ENCODE measurements at places on chromosomes 2 and 18.
A peak's percentile ranks its signal among the peaks of the same experiment; 100 is the strongest.

- no peak for DNase-seq
Observed at GRCh38 chr18:49846361-49846662, 33.0 kb upstream of the ACAA2 start.

- peak; percentile 61 for DNase-seq
Observed at GRCh38 chr18:24397131-24397693, 412 bp downstream of the OSBPL1A start.

- no peak for DNase-seq
Observed at GRCh38 chr2:98818164-98818563, 87.2 kb upstream of the MGAT4A start.

- DNase-seq: no peak
Observed at GRCh38 chr2:167181688-167182087, 293.4 kb downstream of the XIRP2 start.

DNA sequence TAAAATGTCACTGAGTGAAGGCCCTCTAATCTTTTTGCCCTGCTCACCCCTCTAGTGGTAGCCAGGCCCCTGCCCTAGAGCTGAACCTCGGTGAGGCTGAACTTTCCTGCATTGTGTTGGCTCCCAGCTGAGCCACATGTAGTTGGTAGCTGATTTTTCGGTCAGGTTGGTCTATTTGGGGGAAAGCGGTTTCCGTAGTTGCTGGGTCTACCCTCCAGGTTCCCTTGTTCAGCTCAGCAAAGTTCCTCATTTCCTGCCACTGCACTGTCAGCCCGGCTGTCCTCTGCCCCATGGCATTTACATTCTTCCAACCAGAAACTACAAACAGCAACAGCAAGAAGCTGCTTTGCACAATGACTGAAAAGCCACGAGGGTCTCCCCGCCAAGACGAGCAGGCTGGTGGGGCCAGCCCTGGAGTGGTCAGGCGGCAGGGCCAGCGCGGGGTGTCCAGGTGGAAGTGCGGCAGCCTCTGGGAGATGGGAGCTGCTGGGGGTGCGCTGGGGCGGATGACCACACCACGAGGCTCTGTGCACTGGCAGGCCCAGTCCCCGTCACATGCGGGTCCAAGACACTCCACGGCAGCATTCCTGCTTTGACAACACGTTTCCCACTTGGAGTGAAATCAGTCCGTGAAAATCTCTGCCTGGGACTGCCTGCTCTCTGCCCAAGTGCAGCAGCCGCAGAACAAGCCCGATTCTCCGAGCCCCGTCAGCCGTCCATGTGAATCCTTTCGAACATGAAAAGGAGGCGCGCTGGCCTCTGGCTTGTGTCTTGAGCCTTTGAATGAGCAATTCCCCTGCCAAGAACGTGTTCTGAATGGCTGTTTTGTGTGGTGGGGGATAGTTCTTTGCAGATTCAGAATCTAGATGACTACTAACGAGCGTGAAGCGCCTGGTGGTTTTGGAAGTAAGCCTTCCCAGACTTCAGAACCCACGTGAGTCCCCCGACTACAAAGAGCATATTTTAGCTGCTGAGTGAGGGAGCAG is 159.4 kb downstream of the ASB1 start:
- DNase-seq: no peak

DNA sequence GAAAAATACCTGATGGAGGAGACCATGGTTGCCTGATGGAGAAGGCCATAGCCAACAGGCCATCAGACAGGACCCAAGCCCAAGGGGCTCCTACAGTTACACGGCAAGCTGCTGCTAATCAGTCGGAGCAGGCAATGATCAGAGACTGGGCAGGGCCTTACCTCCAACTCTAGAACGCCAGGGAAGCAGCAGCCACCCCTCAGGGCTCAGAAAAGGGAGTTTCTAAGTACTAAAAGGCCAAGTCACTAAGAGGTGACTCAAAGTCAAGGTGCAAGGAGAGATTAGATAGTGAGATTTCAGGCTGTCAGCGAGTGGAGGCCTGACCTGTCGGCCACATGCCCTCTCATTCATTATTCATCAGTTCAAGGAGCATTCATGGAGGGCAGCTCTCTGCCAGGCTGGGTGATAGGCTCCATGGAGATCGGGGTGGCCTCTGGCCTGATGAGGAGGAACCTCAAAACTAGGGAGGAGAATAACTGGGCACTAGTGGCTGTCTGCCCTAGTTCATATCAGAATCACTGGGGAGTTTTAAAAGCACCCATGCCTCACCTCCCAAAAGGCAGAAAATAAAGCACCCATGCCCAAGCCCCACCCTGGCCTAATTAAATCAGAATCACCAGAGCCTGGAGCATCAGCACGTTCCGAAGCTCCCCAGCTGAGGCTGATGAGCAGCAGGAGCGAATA is 3.6 kb downstream of the VIL1 start:
- no peak for DNase-seq

DNA sequence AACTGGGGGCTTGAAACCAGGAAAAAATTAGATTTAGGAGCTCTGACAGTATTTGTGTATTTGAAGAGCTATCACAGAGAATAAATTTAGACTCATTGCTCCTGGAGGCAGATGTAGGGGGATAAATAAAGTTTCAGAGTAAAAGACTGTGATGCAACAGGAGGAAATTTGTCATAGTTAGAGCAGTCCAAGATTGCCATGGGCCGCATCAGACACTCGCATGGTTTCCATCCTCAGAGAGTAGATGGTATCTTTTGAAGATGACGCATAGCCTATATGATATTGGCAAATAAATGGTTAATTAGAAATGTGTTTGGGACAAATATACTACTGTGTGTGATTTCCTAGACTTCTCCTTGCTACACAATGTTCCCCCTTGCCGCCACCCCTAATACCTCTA is 170.5 kb downstream of the FTCDNL1 start:
- DNase-seq: no peak

DNA sequence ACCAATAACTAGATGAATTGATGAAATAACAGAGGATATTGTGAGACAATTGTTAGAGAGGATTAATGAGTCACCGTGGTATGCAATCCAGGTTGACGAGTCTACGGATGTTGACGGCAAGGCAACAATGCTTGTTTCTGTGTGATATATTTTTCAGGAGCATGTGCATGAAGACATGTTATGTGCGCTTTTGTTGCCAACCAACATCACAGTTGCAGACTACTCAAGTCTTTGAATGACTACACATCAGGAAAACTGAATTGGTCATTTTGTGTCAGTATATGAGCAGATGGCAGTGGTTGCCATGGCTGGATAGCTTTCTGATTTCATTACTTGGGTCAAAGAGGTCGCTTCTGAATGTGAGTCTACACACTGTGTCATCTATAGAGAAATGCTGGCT is 96.8 kb upstream of the CRACDL start:
- DNase-seq: no peak

DNA sequence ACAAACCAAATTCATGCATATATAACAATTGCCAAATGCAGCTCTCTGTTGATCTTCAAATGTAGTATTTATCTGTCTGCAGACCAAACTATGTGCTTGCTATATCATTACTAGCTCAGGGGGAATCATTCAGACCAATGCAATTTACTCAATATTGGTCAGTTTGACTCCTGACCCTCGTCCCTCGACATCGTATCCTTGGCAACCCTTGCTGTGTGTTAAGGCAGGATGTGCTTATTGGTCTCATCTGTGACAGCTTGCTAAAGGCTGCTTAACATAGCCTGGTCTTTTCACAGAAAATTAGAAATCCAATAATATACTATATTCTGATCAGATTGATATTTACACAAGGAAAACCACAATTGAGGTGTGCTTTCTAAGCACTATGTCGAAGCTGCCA is 747.1 kb downstream of the GALR1 start:
- no peak for DNase-seq

- no peak for DNase-seq
Observed at GRCh38 chr2:130832296-130832940, 4.3 kb upstream of the ARHGEF4 start.

DNA sequence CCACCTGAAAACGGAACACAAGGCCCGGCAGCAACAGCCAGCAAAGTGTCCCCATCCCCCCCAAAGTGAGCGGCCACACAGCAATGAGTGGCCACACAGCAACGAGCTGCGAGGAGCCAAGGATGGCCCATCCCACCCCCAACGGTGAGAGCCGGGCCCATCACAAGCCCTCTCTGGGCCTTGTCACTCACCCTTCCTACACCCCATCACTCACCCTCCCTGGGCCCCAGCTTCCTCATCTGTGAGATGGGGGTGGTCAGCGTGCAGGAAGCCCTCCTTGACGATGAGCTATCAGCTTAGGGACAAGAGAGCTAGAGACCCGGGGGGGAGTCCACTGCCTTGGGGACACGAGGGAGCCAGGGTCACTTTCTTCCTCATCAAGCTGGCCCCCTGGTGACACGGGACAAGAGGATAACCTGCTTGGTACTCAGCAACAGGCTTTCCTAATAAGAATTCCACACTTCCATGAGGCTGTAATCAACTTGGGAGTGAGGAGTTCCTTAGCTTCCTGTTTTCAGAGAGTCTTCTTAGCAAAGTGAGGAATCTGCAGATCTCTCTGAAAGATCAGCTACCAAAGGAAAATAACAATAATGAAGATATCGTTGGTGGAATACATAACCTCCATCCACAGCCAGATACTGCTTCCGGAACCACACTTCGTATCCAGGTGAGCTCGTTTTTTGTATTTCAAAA is 92.8 kb downstream of the HDAC4 start:
- DNase-seq: no peak

- no peak for DNase-seq
Observed at GRCh38 chr18:70182548-70182947, 22.9 kb downstream of the RTTN start.

DNA sequence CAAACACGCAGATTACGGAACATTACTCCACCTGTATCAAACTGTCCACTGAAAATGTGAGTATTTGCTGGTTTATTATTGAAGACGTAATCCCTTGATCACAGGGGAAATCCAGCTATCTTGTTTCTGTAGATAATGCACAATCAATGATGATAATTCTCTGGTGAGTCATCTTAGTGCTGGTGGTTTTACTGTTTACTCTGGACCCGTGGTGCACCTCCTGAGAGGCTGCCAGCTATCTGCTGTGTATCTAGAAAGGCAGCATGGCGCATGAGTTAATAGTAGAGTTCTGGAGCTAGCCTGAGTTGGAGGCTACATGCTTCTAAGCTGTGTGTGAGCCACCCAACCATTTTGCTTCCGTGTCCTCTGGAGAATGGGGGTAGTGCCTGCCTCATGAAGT is 6.5 kb downstream of the NCAPH start:
- DNase-seq: no peak

DNA sequence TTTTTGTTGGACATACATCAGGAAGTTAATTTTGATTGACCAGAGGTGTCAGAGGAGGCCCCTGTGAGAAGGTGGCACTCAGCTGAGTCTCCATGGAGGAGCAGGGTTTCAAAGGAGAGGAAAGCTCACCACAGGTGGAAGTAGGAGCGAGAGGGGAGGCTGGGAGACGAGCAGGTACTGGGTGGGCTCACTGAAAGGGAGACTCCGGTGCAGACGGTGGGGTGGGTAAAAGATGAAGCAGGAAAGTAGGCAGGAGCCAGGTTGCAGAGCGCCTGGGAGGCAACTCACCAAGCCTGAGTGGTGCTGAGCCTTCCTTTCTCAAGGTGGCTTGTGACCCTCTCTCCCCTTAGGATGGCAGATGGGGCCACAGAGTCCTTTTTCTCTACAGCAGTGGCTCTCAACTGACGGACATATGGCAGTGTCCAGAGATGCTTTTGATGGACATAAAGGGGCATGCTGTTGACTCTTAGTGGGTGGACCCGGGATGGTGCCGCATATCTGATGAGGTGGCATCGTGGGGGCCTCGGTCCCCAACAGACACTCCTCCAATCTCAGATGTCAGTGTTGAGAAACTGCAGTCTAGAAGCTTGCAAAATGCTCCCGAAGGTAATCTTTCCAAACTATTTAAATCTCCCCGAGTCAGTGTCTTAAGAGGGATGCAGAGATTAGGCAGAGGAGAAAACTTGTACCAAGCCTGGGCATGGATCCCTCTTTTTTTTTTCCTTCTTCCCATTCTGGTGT is 64.0 kb downstream of the LPIN1 start:
- no peak for DNase-seq
